Activated naive CD8-positive, alpha-beta T cell treated with anti-CD3 and anti-CD28 coated beads, Interleukin-2, amount 50 U/mL, for 16 hours (primary cell): ENCODE measurements at places on chromosomes 7 and 10.

DNA sequence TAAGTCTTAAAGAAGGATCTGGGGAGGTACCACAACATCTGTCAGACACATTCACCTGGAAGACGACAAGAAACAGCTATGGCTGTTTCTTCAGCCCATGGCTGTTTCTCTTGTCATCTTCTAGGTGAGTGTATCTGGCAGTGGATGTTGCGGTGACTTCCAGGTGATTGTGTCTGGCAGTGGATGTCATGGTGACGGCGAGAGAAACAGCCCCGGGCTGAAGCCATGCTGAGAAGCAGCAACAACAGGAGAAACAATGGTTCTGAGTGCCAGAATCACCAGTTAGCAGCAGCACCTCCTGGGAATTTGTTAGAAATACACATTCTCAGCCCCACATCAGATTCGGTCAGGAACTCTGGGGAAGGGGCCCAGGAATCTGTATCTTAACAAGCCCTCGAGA is 68.6 kb upstream of the SYPL1 start:
- DNase-seq: no peak

DNA sequence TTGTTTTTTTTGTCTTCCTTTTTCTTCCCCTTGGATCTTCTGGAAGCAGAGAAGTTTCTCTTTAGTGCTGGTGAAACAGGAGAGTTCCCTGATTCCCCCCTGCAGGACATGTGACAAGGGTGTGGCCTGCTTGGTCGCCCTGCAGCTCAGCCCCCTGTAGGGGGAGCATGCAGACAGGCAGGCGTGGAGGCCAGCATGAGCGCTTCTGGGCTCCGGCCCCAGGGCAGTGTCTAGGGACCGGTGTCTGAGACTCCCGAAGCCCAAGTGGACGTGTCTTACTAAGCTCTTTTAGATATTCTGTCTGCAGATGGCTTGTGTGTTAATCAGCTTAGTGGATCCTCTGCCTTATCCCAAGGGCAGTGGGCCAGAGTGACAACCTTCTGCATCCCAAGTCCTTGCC is 26.1 kb downstream of the PRSS58 start:
- no peak for DNase-seq

GRCh38 chr10:10870523-10871241 is 147.0 kb upstream of the CELF2 start:
- no peak for DNase-seq

- DNase-seq: no peak
These were observed 204.7 kb downstream of the ZNF365 start for GRCh38 chr10:62578916-62579315.

- no peak for DNase-seq
These were observed 6.1 kb downstream of the GSTO2 start for GRCh38 chr10:104274762-104275721.

DNA sequence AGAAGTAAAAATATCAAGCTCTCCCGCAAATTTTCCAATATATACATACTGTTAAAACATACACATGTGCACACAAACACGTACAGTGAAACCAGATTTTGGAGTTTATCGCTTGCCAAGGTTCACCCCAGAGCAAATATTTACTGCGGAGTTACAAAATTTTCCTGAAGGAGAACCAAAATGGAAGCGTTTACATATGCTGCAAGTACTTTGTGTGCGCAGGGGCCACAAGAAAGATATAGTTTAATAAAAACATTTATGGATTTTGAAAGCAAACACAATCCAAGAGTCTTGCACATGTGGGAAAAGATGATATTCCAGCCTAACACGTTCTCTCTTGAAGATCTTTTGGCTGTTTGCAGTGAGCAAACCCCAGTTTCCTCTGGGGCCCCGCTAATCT is 301.3 kb upstream of the NFE2L3 start:
- DNase-seq: no peak

DNA sequence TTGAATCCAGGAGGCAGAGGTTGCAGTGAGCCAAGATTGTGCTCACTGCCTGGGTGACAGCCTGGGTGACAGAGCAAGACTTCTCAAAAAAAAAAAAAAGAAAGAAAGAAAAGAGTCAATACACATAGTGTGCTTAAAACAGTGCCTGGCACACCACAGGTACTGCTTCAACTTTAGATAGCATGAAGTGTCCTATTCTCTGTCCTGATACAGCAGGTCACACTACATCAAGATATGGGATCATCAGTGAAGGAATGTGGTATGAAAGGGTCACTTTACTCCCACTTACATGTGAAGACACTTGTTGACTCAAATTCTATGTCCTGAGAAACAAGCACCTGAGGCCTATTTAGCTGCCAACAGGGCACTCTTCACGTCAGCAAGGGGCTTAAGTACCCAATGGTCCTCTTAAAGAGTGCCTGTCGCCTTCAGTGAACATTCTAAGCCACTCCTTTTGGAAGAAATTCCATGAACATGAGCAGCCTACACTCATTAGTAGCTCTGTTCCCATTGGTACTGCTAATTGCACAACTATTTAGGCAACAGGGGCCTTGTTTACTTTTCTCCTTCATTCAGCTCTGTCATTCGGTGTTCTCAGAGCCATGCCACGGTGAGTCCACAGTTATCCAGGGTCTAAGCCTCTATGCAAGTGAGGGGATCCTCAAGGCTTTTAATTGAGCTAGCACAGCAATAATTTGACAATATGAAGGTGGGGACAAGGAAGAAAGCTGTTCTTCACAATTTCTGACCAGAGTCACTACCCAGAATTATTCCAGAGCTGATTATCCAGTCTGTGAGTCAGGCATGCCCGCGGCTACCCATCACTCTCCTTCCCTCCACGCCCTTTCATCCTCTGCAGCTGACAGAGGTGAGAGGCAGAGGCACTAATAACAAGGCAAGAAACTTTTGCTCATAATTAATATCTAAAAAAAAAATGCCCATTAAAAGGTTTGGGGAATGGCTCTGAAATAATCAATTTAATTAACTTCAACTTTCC is 56.6 kb upstream of the PTN start:
- DNase-seq: no peak

- DNase-seq: no peak
These were observed 3.8 kb downstream of the POLM start for GRCh38 chr7:44078521-44078920.

GRCh38 chr7:74235518-74236268 is 18.5 kb downstream of the RFC2 start:
- DNase-seq: no peak

DNA sequence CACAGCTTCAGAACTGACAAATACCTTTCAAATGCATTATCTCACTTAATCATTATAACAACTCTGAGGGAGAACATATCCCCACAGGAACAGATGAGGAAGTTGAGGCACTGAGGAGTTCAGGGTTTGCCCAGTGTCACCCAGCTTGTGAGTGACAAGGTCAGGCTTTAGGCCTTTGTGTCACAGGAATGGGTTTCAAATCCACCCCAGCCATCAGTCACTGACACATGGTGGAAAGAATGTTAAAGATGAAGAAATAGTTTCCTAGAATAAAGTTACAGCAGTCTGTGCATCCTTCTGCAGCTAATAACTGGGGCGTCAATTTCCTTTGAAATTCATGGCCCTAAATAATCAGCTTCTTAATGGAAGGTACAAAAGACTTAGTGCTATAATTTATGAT is 37.8 kb downstream of the SGCE start:
- no peak for DNase-seq

DNA sequence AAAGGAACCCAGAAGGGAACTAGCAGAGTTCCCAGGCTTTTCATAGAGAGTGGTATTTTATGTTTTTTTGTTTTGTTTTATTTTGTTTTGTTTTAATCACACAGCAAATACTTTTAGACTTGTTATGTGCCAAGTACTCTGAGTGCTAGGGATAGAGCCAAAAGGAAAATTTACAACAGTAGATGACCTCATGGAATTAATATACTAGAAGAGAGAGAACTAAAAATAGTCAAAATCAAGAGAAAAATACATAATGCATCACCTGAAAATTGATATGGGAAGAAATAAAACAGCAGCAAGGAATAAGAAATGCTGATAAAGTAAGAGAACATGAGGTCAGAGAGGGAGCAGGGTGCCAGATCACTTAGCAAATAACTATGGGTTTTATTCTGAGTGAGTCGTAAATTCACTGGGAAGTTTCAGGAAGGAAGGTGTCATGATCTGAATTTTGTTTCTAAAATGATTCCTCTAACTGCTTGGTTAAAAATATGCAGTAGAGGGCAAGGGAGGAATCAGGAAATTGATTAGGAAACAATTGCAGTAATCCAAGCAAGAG is 351.0 kb downstream of the ANKRD7 start:
- DNase-seq: no peak

- no peak for DNase-seq
These were observed 92.6 kb upstream of the RAB11FIP2 start for GRCh38 chr10:118139321-118139720.

- no peak for DNase-seq
These were observed 19.1 kb downstream of the SEMA3A start for GRCh38 chr7:84175461-84175860.

GRCh38 chr10:33129996-33130386 is 172.0 kb upstream of the ITGB1 start:
- DNase-seq: no peak

GRCh38 chr7:144908943-144909556 is 73.2 kb upstream of the TPK1 start:
- DNase-seq: no peak

- no peak for DNase-seq
These were observed 231.0 kb downstream of the DIP2C start for GRCh38 chr10:458421-458851.

GRCh38 chr7:158291998-158292397 is 295.6 kb downstream of the PTPRN2 start:
- no peak for DNase-seq

- DNase-seq: no peak
These were observed 125.4 kb upstream of the TARP start for GRCh38 chr7:38398725-38399321.

GRCh38 chr7:11829954-11830353 is 2.0 kb downstream of the THSD7A start:
- no peak for DNase-seq

DNA sequence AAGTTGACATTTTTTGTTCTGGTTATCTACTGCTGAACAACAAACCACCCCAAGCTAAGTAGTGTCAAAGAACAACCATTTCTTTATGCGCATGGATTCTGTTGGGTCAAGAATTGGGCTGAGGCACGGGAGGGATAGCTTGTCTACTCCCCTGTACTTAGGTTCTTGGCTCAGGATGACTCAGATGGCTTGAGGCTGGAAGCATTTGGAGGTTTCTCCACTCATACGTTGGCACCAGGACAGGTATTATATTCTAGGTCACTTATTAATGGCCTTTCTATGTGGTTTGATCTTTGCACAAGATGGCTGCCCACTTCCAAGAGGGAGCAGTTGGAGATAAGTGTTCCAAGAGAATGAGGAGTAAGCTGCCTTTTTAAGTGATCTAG is 11.8 kb upstream of the TFAM start:
- DNase-seq: no peak

- DNase-seq: no peak
These were observed 163.8 kb downstream of the ELMO1 start for GRCh38 chr7:37284805-37285231.

DNA sequence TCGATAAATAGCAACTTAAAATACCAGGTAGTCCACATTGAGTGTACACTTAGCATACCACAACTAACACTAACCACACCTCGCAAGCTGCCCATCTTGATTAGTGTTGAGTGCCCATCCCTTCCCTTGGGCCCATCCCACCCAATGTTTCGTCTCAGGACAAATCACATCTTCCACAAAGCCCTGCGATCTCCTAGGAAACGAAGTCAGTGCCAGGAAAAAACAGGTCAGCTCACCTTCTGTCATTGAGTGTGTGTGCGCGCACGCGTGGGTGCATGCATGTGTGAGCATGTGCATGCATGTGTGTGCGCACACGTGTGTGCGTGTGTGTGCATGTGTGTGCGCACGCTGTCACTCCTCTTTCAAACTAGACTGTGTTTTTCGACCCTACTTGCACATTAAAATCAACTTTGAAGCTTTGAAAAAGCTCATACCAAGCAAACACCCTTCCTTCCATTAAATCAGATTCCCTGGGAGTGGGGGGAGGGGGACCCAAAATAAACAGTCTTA is 48.8 kb upstream of the OPALIN start:
- no peak for DNase-seq

GRCh38 chr7:142796501-142797390 is 26.0 kb downstream of the PRSS2 start:
- no peak for DNase-seq

DNA sequence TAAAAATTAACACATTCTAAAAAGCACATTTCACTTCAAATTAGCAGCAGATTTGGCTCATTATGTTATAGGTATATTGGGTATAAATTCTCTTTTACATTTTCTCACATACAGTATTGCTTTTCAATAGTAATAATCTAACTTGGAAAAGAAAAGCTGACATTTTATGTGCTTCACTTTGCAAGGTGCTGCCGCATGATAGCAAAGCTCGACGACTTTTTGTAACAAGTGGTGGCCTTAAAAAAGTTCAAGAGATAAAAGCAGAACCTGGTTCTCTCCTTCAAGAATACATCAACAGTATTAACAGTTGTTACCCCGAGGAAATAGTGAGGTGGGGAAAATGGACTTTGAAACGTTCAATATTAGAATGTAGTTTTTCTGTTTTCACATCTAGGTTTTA is 65.5 kb downstream of the SPAG6 start:
- DNase-seq: no peak

- DNase-seq: no peak
These were observed 29.0 kb downstream of the FGFBP3 start for GRCh38 chr10:91880310-91880709.

GRCh38 chr7:92748495-92748894 is 87.9 kb downstream of the CDK6 start:
- DNase-seq: no peak

DNA sequence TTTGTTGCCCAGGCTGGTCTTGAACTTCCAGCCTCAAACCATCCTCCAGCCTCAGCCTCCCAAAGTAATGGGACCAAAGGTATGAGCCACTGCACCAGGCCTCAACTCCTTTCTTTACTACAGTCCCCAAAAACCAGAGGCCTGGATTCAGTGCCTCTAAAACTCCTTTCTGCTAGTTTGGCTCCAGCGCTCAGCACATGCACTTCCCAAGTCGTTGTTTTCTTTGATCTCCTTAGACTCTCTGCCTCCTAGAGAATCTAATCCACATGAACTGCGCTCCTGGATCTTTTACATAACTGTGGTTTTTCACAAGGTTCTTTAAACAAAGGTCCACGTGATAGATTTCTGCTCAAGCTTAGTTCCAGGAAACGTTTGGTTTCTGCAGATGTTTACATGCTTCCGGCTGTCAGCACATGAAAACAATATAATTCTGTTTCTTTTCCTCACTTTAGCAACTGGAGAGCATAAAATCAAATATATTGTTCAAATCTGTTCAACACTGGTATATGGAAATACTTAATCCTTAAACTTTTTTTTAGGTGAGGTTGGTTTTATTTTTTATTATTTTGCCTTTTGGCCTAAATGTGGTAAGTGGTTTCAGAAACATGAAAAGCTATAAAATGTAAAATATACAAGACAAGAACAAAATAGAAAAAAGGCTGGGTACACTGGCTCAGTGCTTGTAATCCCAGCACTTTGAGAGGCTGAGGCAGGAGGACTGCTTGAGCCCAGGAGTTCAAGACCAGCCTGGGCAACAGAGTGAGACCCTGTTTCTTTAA is 270.5 kb upstream of the MKLN1 start:
- no peak for DNase-seq

DNA sequence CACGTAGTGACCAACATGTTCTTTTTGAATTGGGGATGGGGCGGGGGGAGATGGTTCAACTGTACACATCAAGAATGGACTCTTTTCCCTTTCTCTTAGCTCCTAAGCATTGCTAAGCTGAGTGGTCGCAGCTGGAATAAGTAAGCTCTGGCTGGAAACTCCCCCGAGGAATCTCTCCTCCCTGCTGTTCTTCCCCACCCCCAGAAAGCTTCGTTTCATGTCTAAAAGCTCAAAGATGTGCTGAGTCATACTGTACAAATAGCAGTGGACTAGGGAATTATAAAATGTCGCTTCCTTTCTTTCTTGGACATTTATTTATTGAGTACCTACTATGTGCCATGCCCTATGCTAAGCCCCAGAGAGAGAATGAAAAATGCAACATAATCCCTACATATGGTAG is 191.1 kb upstream of the ADO start:
- DNase-seq: no peak
